ENCODE measurements at places on chromosomes 7 and 10.

- no peak for DNase-seq
Measured at GRCh38 chr10:122341141-122341810, 33.2 kb upstream of the PLEKHA1 start.

DNA sequence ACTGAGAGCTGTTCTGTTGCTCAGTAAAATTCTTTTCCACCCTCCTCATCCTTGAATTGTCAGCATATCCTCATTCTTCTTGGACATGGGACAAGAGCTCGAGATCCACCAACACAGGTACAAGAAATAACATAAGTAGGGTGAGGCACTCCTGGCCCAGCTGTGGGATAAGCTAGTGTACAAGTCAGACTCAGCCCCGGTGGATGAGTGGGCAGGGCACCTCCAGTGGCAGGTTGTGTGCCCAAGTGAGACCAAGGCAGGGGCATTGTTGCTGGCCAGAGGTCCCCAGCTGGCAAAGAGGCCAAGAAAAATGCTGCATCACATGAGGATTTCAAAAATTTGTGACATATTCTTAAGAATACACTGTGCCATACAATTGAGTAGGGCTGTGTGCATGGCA lies 402.0 kb upstream of the ZWINT start:
- DNase-seq = no peak

DNA sequence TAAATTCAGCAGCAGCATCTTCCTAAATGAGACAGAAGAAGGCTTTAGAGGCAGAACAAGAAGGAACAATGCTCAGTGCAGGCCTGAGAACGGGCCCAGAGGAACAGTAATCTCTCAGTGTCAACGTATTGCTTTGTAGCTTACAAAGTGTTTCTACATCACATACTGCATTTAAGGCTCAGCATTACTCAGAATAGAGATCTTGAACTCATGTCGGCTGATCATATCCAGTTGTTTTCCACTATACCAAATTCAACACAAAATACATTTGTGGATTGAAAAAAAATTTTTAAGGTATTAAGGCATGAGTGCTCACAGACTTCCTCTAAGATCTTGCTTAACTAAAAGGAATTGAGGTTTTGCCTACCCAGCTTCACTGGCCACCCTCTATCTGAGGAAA lies 325.1 kb downstream of the HPSE2 start:
- DNase-seq = no peak

DNA sequence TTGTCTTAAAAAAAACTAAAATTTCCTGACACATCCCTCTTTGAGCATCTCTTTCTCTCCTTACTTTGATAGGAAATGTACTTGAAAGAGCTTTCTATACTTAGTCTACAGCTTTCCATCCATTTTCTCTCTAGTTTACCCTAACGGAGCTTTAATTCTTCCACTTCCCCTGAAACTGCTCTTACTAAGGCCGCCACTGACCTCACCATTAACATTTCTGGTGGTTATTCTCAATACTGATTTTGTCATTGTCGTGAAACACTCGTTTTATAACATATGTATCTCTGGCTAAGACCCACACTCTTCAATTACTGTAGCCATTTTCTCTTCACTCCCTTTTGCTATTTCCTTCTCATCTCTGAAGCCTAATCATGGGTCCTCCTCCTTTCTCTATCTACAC lies 262.0 kb upstream of the FERD3L start:
- no peak for DNase-seq

DNA sequence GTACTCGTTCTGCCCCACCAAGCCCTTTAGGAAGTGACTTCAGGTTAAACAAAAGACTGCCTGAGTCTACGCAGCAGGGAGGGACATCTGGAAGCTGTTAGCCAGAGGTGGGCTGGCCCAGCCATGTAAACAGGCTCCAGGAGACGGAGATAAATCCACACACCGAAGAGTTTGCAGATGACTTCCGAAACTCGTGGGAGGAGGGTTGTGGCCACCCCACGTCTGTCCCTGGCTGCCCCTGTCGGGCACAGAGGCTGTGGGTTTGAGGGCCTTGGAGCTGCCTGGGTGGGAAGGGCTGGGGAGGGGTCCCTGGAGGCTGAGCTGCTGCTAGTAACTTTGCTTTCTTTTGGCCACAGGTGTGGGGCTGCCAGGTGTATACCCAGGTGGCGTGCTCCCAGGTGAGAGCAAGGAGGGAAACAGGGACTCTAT lies 15.6 kb downstream of the ELN start:
- no peak for DNase-seq
